Activated CD8-positive, alpha-beta T cell treated with anti-CD3 and anti-CD28 coated beads for 36 hours (primary cell): ENCODE measurements at places on chromosomes 12 and 14.

DNA sequence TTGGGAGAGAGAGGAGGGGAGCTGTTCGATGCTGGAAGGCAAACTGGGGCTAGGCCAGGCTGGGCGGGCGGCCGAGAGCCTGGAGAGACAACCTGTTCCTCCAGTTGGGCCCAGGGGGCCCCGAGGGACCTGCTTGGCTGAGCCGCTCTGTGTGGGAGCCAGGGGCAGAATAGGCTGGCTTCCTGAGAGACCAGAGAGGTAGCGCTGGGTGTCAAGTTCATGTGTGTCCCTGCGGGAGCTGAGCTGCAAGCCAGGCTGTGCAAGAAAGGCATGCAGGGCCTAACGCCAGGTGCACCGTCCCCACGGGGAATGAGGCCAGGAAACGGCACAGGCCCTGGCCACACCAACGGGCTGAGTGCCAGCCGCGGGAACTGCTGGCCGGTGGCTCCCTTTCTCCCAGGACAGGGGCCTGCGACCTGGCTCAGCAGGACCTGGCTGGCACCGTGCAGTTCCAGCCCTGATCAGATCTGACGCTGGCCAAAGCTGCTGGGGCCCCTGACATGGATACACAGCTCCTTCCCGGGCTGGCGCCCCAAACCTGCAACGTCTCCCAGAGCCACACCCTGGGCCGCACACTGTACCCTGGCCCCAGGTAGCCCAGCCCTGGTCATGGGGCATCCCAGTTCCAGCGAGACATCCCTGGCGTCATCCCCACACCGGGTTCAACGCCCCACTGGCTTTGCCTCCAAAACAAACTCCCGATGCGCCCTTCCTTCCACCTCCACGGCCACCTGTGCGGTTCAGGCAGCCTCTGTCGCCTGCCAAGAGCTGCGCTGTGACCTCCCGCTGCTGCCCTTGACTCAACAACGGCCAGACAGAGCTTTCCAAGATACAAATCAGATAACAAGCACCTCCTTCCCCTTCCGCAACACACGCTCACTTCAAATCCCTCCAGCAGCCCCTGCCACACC is 65.0 kb downstream of the RFLNA start:
- H3K4me1 ChIP-seq, result no peaks in the 10 kb centered on the region
- no peak overlapping the region for H3K4me3 ChIP-seq
- H3K36me3 ChIP-seq, result peaks cover 18% of the 10 kb centered on the region
- H3K27ac ChIP-seq, result no peak overlapping the region

- H3K36me3 ChIP-seq, result no peaks in the 10 kb centered on the region
- DNase-seq, result peak; percentile 16
- H3K27me3 ChIP-seq, result no peaks in the 10 kb centered on the region
- no peak overlapping the region for H3K27ac ChIP-seq
- H3K4me1 ChIP-seq, result no peaks in the 10 kb centered on the region
Measured at GRCh38 chr12:32305163-32305562, 94.2 kb upstream of the FGD4 start.

DNA sequence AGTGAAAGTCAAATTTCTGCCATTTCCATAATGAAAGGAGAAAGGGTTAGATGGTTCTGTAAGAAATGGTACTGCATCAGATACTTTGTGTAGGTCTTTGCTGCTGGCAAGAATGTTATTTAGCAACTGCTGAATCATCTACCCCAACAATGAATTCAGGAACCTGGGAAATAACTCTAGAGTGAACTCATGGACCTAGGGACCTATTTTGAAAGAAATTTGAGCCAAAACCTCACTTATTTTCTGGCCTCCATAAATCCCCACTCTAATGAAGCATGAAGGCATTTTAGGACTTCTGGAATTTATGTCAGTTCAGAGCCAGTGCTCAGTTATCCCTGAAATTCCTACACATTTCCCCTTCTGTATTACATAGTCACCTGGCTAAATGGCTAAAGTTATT is 50.9 kb upstream of the CPNE8 start:
- no peak overlapping the region for H3K27ac ChIP-seq
- no peaks in the 10 kb centered on the region for H3K27me3 ChIP-seq
- H3K4me1 ChIP-seq, result no peaks in the 10 kb centered on the region
- H3K36me3 ChIP-seq, result no peaks in the 10 kb centered on the region
- no peak overlapping the region for H3K4me3 ChIP-seq

- no peaks in the 10 kb centered on the region for H3K36me3 ChIP-seq
- H3K4me3 ChIP-seq, result no peak overlapping the region
- H3K4me1 ChIP-seq, result no peaks in the 10 kb centered on the region
- no peaks in the 10 kb centered on the region for H3K27me3 ChIP-seq
- no peak overlapping the region for H3K27ac ChIP-seq
Measured at GRCh38 chr12:2998789-2999264, 39.6 kb downstream of the TEAD4 start.
